Renal cortex interstitium (tissue), 15 donors: ENCODE measurements at places on chromosomes 2 and 18. TPM values are rescaled to one million over a fixed set of nuclear protein-coding genes. Genes with fewer than 3 reads are reported as not detected.

DNA sequence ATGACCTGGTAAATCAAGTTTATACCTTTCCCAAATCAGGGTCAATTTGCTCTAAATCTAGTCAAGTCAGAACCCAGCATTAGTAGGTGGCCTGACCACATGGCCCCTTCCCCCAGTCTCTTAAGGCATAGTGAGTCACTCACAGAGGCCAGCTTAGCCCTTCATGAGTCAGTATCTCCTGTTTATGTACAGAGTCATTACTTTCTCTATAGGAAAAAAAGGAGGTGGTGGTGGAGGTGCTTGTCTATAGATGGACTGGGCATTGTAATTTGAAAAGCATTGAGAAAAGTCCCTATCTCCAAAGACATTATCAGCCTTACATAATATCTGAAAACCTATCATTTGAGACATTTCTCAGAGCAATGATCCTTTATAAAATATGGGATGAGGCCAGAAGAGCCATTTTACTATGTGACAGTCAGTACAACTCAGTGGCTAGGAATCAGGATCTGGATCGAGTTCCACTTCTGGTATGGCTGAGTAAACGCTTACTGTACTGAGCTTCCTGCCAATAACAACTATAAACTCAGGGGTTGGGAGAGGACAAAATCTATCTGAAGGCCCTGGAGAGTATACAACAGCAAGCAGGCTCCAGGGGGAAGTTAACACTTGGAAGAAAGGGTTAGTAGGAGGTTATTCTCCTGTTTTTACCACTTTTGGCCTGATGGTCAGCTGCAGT, 22.5 kb upstream of the SIGLEC15 start:
- DNase-seq = no peak

- DNase-seq = no peak
Measured at GRCh38 chr18:76668119-76668518, 154.2 kb upstream of the ZNF236 start.

GRCh38 chr18:52510139-52510538, 170.1 kb downstream of the DCC start:
- no peak for DNase-seq

GRCh38 chr18:74457725-74458421, 765 bp upstream of the DIPK1C start:
- DNase-seq = no peak

- DNase-seq = no peak
Measured at GRCh38 chr2:229821316-229821715, 100.5 kb downstream of the TRIP12 start.

DNA sequence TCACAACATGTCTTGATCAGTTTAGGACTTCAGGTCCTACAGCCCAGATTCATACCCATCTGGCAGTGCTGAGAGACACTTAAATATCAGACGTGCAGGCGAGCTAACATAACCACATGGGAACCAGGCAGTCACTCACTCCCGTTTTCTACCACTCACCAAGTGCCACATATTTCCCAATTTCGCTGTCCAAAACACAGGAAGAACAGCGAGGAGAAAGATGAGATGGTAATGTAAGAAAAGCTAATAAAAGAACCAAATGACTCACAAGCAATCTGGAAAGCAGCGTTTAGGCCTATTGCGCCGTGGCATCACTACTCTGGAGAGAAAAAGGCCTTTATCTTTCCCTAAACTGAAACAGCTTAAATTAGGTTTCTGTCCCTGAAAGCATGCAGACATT, 647.8 kb upstream of the SLC39A10 start:
- DNase-seq = no peak

- DNase-seq = no peak
Measured at GRCh38 chr2:218015586-218016521, 13.1 kb upstream of the TNS1 start.

- DNase-seq = no peak
Measured at GRCh38 chr2:234620018-234620417, 123.1 kb upstream of the ARL4C start.

DNA sequence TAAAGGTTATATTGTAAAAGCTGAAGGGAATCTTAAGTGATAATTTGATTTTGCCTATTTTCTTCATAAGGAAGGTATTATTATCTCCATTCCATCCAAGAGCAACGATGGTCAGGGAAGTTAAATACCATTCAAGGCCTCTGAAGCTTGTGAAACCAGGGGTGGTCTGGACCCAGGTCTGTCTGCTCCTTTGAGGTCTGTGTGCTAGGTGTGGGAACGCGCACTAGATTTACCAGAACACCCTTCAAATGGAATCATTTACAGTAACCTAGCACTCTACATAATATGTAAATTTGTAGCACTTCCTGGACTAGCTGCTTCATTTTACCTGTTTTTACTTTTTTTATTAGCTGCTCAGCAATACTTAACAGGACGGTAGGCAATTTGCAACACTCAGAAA, 6.4 kb upstream of the TRIB2 start:
- no peak for DNase-seq

GRCh38 chr2:28842042-28842441, 28.1 kb downstream of the TRMT61B start:
- no peak for DNase-seq

DNA sequence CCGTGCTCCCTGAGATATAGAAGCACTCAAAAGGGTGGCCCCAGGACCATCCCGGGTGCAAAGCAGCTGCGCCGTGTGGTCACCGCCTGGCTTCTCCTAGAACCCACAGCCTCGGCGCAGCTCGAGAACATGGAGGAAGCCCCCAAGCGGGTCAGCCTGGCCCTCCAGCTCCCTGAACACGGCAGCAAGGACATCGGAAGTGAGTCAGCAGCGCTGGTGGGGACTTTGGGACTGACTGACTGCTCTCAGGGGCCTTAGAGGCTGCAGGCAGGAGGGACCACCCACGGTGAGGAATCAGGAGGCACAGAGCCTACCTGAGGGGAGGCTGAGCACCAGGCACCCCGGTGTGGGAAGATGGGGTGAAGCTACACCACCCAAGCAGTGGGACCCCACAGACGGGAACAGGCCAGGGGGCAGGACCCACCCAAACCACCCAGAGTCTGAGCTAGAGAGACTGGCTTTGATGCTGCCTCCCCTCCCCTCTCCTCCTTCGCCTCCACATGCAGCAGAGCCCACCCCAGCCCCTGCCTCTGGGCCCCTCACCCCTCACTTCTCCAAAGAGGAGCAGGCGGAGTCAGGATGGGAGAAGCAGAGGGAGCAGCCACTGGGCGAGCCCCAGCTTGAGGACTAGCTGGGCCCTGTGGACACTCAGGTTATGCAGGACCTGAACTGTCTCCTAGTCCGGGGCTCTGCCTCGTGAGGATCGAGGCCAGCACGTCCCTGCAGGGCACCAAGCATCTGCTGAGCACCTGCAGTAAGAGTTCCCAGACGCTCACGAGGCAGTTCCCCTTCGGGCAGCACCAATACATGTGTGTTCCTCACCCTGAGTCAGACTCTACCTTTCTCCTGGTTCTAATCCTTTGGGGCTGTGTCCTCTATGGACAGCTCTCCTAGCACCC, 28.7 kb downstream of the MTERF4 start:
- DNase-seq = no peak

- no peak for DNase-seq
Measured at GRCh38 chr18:49917742-49918141, 104.4 kb upstream of the ACAA2 start.

GRCh38 chr2:4678927-4679326, 975.6 kb downstream of the DCDC2C start:
- no peak for DNase-seq

- DNase-seq = no peak
Measured at GRCh38 chr2:61456746-61457420, 14.0 kb downstream of the USP34 start.

- no peak for DNase-seq
Measured at GRCh38 chr2:223576873-223577272, 25.3 kb downstream of the SCG2 start.

GRCh38 chr2:120368086-120368485, 22.1 kb downstream of the INHBB start:
- no peak for DNase-seq

DNA sequence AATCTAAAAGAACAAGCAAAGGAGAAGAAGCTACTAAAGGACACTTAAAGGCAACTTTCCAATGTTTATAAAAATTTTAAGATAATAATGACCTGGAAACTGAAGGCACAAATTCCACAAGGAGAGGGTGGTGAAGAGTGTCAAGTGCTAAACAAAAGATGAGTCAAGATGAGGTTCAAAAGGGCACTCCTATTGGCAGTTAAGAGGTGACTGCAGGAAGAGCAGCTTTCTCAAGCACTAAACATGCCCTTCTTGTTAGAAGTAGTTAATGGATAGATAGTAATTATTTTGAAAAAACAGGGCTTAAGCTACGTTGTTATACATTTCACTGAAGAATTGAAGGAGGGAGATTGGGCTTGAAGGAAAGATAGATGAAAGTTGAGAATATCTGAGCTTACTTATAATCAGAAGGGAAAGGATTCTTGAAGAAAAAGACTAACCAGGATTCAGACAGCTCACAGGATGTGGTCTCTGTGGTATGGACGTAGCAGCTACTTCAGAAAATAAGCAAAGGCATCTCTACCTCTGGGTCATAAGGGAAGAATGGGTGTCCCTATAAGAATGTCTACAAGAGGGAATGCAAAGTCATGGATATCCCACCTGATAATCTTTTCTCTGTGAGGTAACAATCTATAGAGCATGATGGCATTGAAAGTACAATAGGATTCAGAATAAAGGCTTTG, 454.7 kb upstream of the SLC39A10 start:
- DNase-seq = no peak

STK25 gene
- polyA plus RNA-seq = 200 TPM

PPM1G gene
- 105 TPM for polyA plus RNA-seq

SIX3 gene
- not detected for polyA plus RNA-seq

C2orf80 gene
- polyA plus RNA-seq = 0.32 TPM

TRIM54 gene
- polyA plus RNA-seq = 5.3 TPM
